ENCODE measurements at places on chromosomes 1 and 21.

DNA sequence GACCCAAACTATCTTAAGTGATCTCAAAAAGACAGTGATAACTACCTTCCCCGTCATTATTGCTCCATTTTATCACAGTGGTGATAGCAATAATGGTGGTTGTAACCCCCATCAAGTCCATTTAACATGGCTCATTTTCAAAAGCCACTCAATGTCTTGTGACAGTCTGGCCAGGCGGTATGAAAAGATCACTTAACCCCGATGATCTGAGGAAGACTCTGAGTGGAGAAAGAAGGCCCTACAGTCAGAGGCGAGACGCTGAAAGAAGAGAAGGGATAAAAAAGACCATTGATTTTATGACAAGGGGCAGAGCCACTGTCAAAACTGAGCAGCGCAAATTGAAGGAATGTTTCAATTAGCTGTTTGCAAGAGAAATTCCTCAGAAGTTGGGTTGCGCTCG is 417.2 kb upstream of the PBX1 start:
- DNase-seq, result no peak

DNA sequence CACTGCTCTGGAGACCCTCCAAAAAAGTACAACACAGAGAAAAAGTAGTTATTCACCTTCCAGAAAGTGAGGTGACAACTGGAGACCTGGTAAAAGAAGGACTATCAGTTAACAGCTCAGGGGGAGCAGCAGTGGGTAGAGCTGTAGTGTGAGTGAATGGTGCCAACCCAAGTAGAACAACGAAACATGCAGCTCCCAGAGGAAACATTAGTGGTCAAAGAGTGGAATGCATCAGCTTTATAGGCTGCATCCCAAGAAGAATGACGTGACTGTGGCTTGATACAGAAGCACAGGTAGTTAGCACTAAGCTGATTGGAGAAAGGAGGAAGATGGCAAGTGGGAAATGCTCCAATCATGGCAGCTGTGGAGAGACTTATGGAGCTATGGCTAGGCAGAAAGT is 275.7 kb upstream of the CAMK1G start:
- DNase-seq, result peak; percentile 25

DNA sequence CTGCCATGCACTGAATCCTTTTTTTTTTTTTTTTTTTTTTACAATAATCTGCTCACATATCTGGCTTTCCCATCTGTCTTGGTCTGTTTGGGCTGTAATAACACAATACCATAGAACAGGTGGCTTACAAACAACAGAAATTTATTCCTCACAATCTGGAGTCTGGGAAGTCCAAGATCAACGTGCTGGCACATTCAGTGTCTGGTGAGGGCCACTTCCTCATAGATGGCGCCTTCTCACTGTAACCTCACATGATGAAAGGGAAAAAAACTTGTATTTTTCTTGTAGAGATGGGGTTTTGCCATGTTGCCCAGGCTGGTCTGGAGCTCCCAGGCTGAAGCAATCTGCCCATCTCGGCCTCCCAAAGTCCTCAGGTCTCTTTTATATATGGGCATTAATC is 13.0 kb upstream of the PARP1 start:
- no peak for DNase-seq

DNA sequence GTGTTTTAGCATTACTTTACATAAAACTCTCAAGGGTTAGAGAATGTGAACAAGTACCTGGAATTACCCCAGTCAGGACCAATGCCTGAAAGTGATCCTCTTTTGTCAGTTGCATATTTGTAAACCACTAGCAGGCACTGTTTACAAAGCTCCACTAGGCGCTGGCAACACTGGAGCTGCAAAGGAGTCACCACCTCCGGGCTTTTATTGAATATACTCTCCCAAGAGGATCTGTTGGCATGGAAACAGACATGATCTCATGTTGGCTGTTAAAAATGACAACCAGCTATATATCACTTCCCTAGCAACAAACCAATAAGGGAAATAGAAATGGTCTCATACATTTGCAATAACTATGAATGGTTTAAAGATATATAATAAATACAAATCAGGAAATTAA is 116.0 kb downstream of the TTLL7 start:
- peak; percentile 85 for DNase-seq
